ENCODE measurements at places on chromosomes 7 and 10. TPM values are rescaled to one million over a fixed set of nuclear protein-coding genes. Genes with fewer than 3 reads are reported as not detected.

DNA sequence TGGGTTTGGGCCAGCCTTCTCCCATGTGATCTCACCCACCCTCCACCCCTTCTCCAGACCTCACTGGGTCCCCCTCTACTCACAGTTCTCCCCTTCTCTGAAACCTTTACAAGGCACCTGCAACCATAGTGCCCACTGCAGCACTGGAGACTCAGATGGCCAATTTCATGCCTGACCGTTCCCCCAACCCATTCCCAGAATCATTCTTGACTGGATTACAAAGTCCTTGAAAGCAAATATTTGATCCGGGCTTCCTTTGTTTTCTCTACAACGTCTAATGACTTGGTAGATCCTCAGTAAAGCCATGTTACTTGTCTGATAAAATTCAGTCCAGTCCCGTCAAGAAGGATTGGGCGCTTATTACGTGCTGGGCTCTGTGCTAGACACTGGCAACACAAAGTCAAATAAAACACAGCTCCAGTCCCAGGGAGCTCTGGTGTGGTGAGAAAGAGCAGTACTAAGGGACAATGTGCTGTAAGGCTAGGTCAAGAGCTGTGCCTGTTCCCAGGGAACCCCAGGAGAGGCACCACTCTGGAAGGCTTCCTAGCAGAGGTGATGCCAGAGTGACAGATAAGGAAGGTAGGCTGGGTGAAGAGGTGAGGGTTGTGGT, 36.5 kb downstream of the SH3PXD2A start:
- no peak for DNase-seq

- DNase-seq = no peak
These were observed 85.8 kb downstream of the CALD1 start for GRCh38 chr7:134865001-134865845.

The AKAP9 gene
- 217 TPM for total RNA-seq

DNA sequence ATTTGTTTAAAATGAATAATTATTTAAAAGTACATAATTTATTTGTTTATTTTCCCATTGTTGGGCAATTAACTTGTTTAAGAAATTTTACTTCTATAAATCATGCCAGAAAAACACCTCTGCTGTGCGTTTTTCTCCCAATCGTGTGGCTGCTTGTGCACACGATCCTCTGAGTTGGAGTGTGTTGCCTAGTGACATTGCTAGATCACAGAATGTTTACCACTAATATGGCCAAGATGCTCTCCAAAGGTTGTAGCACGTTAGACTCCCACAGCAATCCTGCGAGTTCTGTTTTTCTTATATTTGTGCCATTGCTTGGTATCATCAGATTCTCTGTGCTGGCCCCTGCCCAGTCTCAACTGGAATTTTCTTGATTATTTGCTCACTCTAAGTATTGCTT, 207.1 kb upstream of the ADCY1 start:
- DNase-seq = no peak

DNA sequence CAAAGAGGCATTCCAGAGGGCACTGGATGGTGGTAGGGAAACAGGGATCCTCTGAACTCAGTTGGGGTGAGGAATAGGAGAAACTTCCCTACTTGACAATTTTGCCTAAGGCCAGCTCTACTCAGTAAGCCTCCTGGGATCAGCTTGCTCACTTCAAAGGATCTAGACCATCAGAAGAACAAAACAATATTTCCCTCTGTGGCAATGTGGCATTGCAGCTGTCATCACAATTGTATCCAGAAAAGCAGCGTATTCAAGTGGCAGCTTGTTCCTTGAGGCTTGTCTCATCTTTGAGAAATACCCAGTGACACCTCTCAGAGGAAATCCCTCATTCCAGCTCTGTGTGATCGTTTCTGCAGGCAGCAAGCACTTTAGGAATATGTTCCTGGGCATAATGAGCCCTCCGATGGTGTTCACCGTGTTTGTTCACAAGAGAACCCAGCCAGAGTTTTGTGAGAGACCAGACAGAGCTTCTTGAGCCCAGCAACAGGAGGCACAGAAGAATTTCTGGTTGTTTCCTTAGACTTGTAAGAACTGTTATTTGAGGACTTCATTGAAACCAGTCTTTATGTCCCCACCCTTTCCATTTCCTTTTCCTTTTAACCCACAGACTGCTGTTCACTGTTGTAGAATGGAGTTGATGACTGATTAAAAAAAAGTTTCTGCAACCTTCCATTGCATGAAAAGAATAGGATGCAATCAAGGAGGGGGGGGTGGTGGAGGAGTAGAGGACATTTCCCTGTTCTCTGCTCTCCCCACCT, 747.3 kb downstream of the LRMDA start:
- no peak for DNase-seq

DNA sequence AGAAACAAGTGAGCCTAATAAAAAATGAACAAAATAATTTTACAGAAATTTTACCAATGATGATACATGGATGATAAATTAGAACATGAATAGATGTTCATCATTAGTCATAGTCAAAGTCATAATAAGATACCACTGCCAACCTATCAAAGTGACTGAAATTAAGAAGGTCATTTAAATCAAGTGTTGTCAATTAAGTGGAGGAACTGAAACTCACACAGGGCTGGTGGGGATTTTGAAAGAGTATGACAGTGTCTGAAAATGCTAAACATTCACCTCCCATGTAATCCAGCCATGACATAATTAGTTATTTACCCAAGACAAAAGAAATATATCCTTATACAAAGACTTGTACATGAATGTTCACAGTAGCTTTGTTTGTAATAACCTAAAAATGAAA, 57.1 kb upstream of the DYNC1I1 start:
- no peak for DNase-seq

- DNase-seq = no peak
These were observed 74.8 kb downstream of the FAM185A start for GRCh38 chr7:102823390-102824119.

GRCh38 chr7:105808703-105809590, 67.5 kb downstream of the ATXN7L1 start:
- DNase-seq = no peak

GRCh38 chr7:112433289-112433688, 17.0 kb upstream of the IFRD1 start:
- DNase-seq = no peak

The PTPRZ1 gene
- total RNA-seq = 250 TPM

The CDC14C gene
- 0.31 TPM for total RNA-seq

- DNase-seq = no peak
These were observed 35.2 kb downstream of the PPIF start for GRCh38 chr10:79382491-79382941.

- DNase-seq = no peak
These were observed 173.4 kb downstream of the SORCS1 start for GRCh38 chr10:106991091-106991490.

The ICA1 gene
- total RNA-seq = 49.8 TPM

DNA sequence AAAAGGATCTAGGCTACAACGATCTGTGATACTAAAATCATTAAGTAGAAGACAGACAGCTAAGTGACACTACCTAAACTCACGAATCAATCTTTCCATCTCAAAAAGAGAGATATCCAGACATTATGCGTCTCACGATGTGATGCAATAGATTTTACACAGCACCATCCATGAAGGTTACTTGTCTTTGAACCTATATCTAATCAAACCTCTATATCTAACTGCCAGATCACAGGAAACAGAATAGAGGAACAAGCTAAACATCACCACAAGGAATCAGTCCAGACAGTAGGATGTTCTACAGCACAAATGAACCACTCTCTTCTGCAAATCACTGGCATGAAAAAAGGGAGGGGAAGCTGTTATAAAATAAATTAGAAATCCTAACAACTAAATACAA, 4.1 kb downstream of the RAPGEF5 start:
- DNase-seq = no peak

The RASA4B gene
- 12.8 TPM for total RNA-seq

GRCh38 chr7:46747869-46748576, 827.0 kb upstream of the IGFBP3 start:
- no peak for DNase-seq

GRCh38 chr7:140322759-140323158, 75.6 kb downstream of the SLC37A3 start:
- DNase-seq = no peak

GRCh38 chr10:101655570-101655969, 39.4 kb downstream of the FBXW4 start:
- DNase-seq = no peak

GRCh38 chr7:139482662-139483466, 609 bp downstream of the KLRG2 start:
- DNase-seq = no peak

DNA sequence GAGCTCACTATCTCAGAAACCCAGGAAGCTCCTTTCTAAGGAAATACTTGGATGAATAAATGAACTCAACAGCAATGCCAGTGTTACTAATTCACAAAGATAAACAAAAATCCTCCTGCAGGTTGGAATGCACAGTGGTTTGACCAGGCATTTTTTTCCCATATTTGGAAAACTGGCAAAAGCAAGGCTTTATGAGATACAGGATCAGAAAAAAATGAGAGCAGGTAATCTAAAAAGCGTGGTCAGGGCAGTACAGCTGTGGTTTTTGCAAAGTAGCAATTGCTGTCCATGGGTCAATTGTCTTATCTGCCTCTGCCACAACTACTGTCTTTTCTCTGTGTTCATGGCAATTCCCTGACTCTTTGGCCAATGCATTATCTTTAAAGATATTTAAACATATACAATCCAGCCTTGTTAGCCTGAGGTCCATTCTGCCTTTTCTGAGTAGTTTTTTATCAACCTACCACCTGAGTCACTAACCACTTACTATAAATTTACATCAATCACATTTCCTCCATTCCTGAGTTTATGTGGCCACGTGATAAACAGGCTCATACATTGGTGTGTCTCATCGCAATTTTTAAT, 564.5 kb upstream of the IGFBP3 start:
- no peak for DNase-seq

The EPHA1 gene
- not detected for total RNA-seq

The NPY4R2 gene
- 0.31 TPM for total RNA-seq

GRCh38 chr10:84683550-84683949, 355.2 kb downstream of the CCSER2 start:
- no peak for DNase-seq

Data from occipital lobe (tissue), 3 donors.